ENCODE measurements at places on chromosomes 12 and 14.

DNA sequence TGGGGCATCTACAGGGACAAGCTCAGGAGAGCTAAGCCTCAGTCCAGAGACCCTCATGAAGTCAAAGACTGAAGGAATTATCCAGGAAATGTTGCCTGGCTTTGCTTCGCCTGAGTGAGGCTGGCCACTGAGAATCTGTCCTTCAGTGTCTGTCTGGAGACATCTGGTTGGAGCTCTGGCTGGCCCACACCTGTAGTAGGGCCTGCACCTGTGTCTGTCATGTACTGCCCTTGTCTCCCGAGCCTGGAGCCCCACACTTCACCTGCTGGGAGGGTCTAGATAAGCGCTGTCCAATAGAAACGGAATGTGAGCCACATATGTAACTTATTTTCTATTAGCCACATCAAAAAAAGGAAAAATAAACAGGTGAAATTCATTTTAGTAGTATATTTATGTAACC, 9.9 kb upstream of the HDAC7 start:
- H3K4me3 ChIP-seq: no peak overlapping the region
- peaks cover 10% of the 10 kb centered on the region for H3K27me3 ChIP-seq

DNA sequence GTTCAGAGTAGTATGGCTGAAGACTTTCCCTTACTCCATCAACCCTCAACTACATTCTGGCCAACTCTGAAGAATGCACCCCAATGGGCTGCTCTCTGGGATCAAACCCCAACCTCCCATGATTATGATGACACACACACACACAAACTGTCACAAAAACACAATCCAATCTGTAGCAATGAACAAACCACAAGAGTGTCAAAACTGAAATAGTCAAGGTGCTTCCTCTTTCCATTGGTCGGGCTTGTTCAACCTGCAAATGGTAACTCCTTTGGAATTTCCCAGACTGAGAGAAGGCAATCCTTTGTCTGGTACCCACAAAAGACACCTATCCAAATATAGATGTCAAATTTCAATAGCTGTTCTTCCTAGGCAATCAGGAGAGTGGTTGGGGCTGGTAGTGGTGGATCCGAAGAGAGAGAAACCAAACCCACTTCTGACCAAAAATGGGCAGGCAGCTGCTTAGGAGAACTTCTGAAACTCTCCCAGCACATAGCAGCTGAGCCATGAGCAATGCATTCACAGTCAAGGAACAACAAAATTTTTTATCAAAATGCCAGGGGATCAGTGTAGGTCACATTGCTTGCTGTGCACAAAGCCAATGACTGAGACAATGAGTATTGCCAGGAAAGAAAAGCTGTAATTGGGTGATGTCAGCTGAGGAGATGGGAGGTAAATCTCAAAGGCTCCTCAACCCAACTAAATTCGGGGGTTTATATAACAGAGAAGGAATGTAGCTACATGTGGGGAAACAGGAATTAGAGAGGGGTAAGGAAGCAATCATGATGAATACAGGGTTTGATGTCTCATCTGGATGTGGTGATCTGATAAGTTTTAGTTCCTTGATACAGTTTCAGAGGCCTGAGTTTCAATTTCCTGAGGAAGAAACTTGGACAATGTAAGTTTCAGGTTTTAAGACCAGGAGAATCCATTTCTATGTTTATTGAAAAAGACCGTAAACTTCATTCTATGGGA, 191.4 kb downstream of the KITLG start:
- H3K27ac ChIP-seq: no peak overlapping the region
- H3K4me3 ChIP-seq: no peak overlapping the region
- no peaks in the 10 kb centered on the region for H3K27me3 ChIP-seq
- H3K4me1 ChIP-seq: peaks cover 7% of the 10 kb centered on the region
- no peaks in the 10 kb centered on the region for H3K36me3 ChIP-seq
- no peak for DNase-seq

GRCh38 chr14:105999361-106000028, 473.1 kb downstream of the TMEM121 start:
- no peaks in the 10 kb centered on the region for H3K36me3 ChIP-seq
- no peaks in the 10 kb centered on the region for H3K4me1 ChIP-seq
- no peak overlapping the region for H3K4me3 ChIP-seq
- DNase-seq: peak; percentile 13
- no peak overlapping the region for H3K27ac ChIP-seq

- H3K36me3 ChIP-seq: peaks cover 11% of the 10 kb centered on the region
- H3K27me3 ChIP-seq: no peaks in the 10 kb centered on the region
- no peaks in the 10 kb centered on the region for H3K4me1 ChIP-seq
- no peak overlapping the region for H3K27ac ChIP-seq
- no peak overlapping the region for H3K4me3 ChIP-seq
Measured at GRCh38 chr12:21324551-21324950, 10.2 kb downstream of the SLCO1A2 start.

DNA sequence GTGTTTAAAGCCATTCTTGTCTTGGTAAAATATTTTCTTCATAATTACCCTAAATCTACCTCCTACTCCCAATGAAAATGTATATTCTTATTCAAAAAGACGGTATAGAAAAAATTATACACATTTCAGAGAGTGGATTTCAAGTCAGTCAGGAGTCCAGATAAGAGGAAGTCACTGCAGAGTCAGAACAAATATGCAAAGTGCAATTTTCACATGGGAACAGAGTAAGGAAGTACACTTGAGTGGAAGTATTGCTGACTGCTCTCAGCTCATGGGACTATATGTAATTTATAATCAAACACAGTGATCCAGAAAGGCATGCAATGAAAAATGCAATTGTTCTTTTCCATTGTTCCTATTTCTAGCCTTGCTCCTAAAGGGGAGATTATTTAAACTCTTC, 1128.0 kb downstream of the AACS start:
- no peak overlapping the region for H3K4me3 ChIP-seq
- DNase-seq: no peak
- H3K27ac ChIP-seq: no peak overlapping the region
- no peaks in the 10 kb centered on the region for H3K36me3 ChIP-seq

- H3K4me1 ChIP-seq: peaks cover 11% of the 10 kb centered on the region
- H3K4me3 ChIP-seq: no peak overlapping the region
- no peaks in the 10 kb centered on the region for H3K27me3 ChIP-seq
- no peak overlapping the region for H3K27ac ChIP-seq
Measured at GRCh38 chr12:12236896-12237295, 29.9 kb downstream of the LRP6 start.

GRCh38 chr12:9740106-9740750, 7.3 kb upstream of the CLECL1 start:
- DNase-seq: no peak
- peaks cover 5% of the 10 kb centered on the region for H3K36me3 ChIP-seq
- H3K4me3 ChIP-seq: no peak overlapping the region
- H3K4me1 ChIP-seq: peaks cover 31% of the 10 kb centered on the region
- H3K27ac ChIP-seq: no peak overlapping the region

DNA sequence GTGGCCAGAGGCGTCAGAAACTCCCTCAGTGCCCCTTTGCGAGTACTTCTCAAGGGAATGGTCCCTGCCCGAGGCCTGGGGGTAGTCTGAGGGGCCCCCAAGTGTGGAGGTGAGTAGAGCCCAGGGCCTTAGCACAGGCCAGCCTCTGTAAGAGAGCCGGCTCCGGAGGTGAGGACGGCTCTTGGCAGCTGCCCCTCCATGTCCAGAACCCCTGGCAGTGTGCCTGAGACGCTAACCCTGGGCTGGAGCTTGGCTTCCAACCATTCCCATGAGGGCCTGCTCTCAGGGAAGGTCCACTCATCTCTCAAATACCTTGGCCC, 61.7 kb downstream of the PRMT8 start:
- no peak for DNase-seq
- H3K27ac ChIP-seq: no peak overlapping the region
- no peak overlapping the region for H3K4me3 ChIP-seq
- H3K4me1 ChIP-seq: peaks cover 48% of the 10 kb centered on the region

GRCh38 chr12:31226639-31227038, 99.3 kb downstream of the SINHCAF start:
- peaks cover 21% of the 10 kb centered on the region for H3K4me1 ChIP-seq
- H3K4me3 ChIP-seq: no peak overlapping the region
- H3K27ac ChIP-seq: no peak overlapping the region

DNA sequence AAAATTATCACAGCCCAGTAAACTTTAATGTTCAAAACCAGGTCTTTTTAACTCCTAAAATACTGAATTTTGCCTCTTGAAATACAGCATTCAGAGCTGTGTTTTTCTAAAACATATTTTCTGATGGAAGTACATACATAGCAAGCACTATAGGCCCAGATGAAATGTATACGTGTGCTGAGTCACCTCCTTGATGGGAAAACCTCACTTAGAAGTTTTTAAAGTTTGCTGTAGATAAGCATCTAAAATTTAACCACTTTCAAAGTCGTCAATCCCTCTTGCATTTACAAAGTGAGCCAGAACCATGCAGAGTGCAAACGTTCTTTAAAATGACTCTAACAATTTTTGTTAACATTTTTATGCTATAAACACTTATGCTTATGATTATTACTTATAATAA, 618.8 kb downstream of the RPS29 start:
- no peaks in the 10 kb centered on the region for H3K27me3 ChIP-seq
- no peak overlapping the region for H3K27ac ChIP-seq
- no peaks in the 10 kb centered on the region for H3K36me3 ChIP-seq
- no peaks in the 10 kb centered on the region for H3K4me1 ChIP-seq

DNA sequence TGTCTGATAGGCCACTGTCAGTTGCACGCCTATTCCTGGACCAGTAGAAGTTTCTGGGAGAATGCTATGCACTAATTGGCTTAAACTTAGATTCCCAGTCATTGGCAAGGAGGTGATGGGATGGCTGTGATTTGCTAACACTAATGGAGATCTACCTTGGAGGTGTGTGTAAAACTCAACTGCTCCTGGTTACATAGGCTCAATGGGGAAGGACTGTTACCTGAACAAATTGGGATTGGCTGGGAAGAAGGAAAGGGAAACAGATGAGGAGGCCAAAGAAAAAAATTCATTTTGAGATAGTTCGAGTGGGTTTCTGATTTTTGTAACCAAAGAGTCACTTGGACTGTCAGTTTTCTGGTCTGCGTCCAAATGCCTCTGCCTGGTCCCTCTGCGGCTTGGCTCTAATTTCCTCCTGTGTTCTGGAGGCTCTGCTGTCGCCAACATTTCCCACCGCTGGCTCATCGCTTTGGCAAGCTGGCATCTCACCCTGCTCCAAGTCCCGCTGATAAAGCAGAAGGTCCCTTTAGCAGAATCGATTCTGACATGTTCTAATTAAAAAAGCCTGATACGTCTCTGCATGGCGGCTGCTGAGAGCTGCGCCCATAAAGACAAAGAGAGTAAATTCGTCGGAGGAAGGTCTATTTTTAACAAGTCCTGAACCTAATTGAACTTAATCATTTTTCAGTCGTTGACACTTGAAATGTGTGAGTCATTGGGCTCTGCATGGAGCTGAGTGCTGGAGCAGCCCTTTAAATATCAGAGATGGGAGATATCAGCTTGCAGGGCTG, 2.0 kb upstream of the CCDC63 start:
- no peaks in the 10 kb centered on the region for H3K4me1 ChIP-seq
- H3K36me3 ChIP-seq: no peaks in the 10 kb centered on the region
- no peak overlapping the region for H3K27ac ChIP-seq
- H3K27me3 ChIP-seq: peaks cover 75% of the 10 kb centered on the region

GRCh38 chr12:54387114-54387467, 2.6 kb upstream of the ZNF385A start:
- peaks cover 3% of the 10 kb centered on the region for H3K27me3 ChIP-seq
- peak overlapping the region; percentile 80 for H3K27ac ChIP-seq
- no peak overlapping the region for H3K4me3 ChIP-seq
- H3K4me1 ChIP-seq: peaks cover 81% of the 10 kb centered on the region
- peaks cover 5% of the 10 kb centered on the region for H3K36me3 ChIP-seq

All from nephron progenitor cell (in vitro differentiated cells).